ENCODE measurements at places on chromosomes 1 and 21. TPM values are rescaled to one million over a fixed set of nuclear protein-coding genes. Genes with fewer than 3 reads are reported as not detected.

HSD11B1 gene
- 5.9 TPM for polyA plus RNA-seq

ICOSLG gene
- polyA plus RNA-seq: 9.3 TPM

TSTD1 gene
- polyA plus RNA-seq: 134 TPM

PGLYRP3 gene
- not detected for polyA plus RNA-seq

GJA4 gene
- 14.4 TPM for polyA plus RNA-seq

PDE9A gene
- polyA plus RNA-seq: 19.1 TPM

CTBS gene
- 3.9 TPM for polyA plus RNA-seq

MAP3K7CL gene
- polyA plus RNA-seq: 1.7 TPM

EPS8L3 gene
- not detected for polyA plus RNA-seq

COL11A1 gene
- polyA plus RNA-seq: 0.58 TPM

TNFAIP8L2 gene
- 1.7 TPM for polyA plus RNA-seq

ZNF281 gene
- 6.2 TPM for polyA plus RNA-seq

OR6N2 gene
- not detected for polyA plus RNA-seq

GPX7 gene
- 24.6 TPM for polyA plus RNA-seq

RNASEL gene
- 1.4 TPM for polyA plus RNA-seq

TMPRSS3 gene
- polyA plus RNA-seq: 139 TPM

FMN2 gene
- polyA plus RNA-seq: 40.2 TPM

S100A1 gene
- 570 TPM for polyA plus RNA-seq

CRB1 gene
- polyA plus RNA-seq: 3.8 TPM

RSRP1 gene
- 36.8 TPM for polyA plus RNA-seq

TENT5C gene
- polyA plus RNA-seq: 0.20 TPM

PPM1J gene
- polyA plus RNA-seq: 1.6 TPM

IL12RB2 gene
- 0.51 TPM for polyA plus RNA-seq

C1orf87 gene
- polyA plus RNA-seq: not detected

NPR1 gene
- polyA plus RNA-seq: 1.8 TPM

All from brain (organoid and tissue), 16 donors.